M059J (cell line): ENCODE measurements at places on chromosomes 3 and 15. TPM values are rescaled to one million over a fixed set of nuclear protein-coding genes. Genes with fewer than 3 reads are reported as not detected.

Gene GAP43
- total RNA-seq, result 0.71 TPM in 1 of 2 replicates, not detected in the other

Gene EXOSC7
- total RNA-seq, result 43.4 and 45.1 TPM in 2 replicates

Gene ITIH1
- total RNA-seq, result not detected in 2 replicates

Gene CHRFAM7A
- total RNA-seq, result 1.1 and 2.4 TPM in 2 replicates

Gene WDR72
- total RNA-seq, result not detected in 2 replicates

Gene KNG1
- not detected in 2 replicates for total RNA-seq

Gene TGFBR2
- 21.2 and 27.1 TPM in 2 replicates for total RNA-seq

Gene KCNMB3
- total RNA-seq, result 0.52 and 1.1 TPM in 2 replicates

Gene CHRNA5
- 5.0 and 14.7 TPM in 2 replicates for total RNA-seq

Gene LIPH
- 1.4 and 1.9 TPM in 2 replicates for total RNA-seq

Gene ZNF620
- 3.2 and 4.4 TPM in 2 replicates for total RNA-seq

Gene CHRM5
- total RNA-seq, result not detected in 2 replicates

Gene LRCH3
- total RNA-seq, result 23.6 and 24.4 TPM in 2 replicates

Gene UNC13C
- 0.05 TPM in 1 of 2 replicates, not detected in the other for total RNA-seq

- DNase-seq, result peak; percentile 41
These were observed 674 bp downstream of the SERP1 start for GRCh38 chr3:150545419-150546225.

GRCh38 chr3:129985113-129985512, 10.6 kb downstream of the TRH start:
- no peak for DNase-seq

DNA sequence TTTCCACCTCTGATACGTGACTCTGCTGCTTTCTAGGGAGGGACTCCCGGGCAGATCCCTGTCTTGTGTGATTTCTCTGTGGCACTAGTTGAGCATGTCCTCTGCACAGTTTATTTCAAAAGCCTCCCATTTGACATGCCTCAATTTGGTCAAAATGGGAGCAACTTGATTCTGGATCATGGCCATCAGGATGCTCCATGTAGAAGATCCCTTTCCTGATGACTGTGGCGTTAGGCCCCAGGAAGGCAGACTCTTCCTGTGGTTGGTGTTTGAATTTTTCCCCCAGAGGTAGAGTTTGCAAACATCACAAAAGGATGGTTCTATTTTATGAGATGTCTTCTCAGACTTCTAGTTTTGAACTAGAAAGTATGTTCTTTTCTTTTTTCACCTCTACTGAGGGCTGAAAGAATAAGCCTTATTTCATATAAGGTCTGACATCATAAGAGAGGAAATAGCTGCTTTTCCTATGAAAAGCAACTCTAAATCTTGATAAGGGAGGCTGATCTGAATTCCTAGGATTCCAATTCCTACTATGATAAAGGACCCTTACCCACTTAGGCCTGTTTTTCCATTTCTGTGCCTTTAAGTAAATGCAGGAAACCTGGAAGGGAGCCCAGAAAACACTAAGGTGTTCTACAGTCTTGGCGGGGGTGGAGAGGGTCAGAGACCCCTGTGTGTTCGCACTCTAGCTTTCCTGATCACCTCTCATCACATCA, 243.8 kb upstream of the CHRM5 start:
- DNase-seq, result no peak

DNA sequence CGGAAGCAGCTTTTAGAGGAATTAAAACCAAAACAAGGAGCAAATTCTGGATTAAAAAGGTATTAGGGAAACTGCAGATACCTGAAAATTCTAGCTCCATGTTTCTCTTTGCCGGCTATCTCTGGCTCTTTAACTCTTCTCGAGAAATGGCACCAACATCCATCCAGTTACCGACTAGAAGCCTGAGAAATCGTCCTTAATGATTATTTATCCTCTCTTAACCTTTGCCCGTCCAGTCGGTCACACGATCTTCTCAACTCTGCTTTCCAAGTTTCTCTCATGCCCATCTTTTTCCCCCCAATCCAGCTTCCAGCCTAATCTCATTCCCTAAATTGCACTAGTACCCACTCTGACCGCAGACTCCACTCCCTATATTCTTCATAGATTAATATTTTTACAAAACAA, 596 bp upstream of the SGO1 start:
- DNase-seq, result no peak

- no peak for DNase-seq
These were observed 6.9 kb upstream of the TBC1D2B start for GRCh38 chr15:78084449-78084750.

DNA sequence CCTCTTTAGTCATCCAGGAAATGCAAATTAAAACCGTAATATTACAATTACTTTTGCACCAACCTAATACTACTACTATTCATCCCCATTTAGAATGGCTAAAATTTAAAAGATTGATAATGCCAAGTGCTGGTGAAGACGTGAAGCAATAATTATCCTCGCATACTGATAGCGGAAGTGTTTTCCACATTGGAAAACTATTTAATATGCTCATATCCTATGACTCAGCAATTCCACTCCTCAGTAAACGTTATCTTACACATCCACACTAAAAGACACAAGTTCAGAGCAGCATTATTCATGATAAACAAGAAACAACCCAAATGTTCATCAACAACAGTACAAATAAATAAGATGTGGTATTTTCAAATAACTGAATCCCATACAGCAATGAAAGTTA, 70.6 kb downstream of the VPS13C start:
- no peak for DNase-seq

GRCh38 chr3:39419742-39420315, 13.3 kb downstream of the RPSA start:
- no peak for DNase-seq

GRCh38 chr3:97990624-97991292, 18.5 kb upstream of the RIOX2 start:
- no peak for DNase-seq

DNA sequence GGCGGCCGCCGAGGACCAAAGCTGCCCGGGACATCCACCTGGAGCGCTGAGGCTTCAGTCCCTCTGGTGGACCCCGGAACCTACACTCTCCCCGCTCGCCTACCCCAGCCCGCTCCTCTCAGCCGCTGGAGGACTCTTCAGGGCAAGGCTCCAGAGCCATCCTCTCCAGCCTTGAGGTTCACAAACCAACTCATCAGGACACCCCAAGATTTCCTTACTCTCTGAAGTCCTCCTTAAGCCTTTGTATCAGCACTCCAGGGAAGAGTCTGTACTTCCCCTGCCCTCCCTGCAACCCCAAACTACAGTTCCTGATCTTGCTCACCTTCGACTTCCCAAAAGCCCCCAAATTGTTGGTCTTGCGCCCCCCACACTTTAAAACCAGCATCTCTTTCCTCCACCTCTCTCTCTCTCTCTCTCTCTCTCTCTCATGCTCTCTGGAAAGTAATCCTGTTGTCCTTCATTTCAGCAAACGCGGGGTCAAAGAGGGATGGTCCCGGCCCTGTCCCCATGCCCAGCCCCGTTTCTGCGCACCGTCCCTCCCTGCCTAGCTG, 438 bp downstream of the THBS1 start:
- DNase-seq, result no peak

DNA sequence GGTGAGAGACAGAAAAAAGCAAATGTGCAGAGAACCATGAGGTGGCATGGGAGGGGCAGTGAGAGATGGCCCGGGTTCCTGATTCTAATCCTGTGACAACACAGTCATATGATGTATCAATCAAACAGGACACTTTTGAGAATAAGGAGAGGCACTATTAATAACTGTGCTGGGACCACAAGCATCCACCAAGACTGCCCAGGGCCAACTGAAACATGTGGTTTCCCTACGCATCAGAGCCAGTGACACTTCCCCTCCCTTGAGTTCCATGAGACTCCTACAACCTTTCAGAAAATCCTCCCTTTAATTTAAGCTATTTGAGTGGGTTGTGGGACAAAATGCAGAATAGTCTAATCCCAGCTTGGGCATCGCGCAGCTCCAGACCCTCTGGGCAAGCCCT, 17.4 kb downstream of the SH3BP5 start:
- peak; percentile 66 for DNase-seq

GRCh38 chr15:72783004-72783639, 436 bp downstream of the ADPGK start:
- peak; percentile 46 for DNase-seq

DNA sequence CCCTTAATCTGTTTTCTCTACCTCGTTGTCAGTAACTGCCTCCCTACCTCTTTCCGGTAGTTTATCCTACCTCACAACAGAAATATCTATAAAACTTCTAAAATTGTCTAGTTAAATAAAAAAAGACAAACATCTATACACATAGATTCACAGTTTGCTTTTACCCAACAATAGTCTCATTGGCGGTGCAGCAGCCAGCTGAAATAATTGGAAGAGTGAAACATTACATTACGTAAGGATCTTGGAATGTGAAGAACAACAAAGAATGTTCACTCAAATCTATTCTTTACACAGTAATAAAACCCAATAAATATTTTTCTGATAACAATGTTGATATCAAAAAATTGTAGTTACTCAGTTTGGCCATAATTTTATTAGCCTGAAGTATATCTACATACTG, 115.5 kb upstream of the ARPP21 start:
- no peak for DNase-seq

GRCh38 chr3:197253238-197253947, 45.0 kb downstream of the DLG1 start:
- DNase-seq, result no peak

GRCh38 chr15:33430577-33430976, 119.8 kb downstream of the RYR3 start:
- DNase-seq, result no peak

- peak; percentile 4 for DNase-seq
These were observed 45.8 kb upstream of the FOXP1 start for GRCh38 chr3:71629289-71629688.

- DNase-seq, result no peak
These were observed 29.9 kb upstream of the LDHAL6B start for GRCh38 chr15:59176653-59177316.

- DNase-seq, result no peak
These were observed 38.8 kb upstream of the B3GNT5 start for GRCh38 chr3:183214277-183214612.

GRCh38 chr3:53042651-53043050, 3.2 kb downstream of the SFMBT1 start:
- no peak for DNase-seq

GRCh38 chr3:102038477-102039142, 189.3 kb downstream of the NFKBIZ start:
- no peak for DNase-seq

DNA sequence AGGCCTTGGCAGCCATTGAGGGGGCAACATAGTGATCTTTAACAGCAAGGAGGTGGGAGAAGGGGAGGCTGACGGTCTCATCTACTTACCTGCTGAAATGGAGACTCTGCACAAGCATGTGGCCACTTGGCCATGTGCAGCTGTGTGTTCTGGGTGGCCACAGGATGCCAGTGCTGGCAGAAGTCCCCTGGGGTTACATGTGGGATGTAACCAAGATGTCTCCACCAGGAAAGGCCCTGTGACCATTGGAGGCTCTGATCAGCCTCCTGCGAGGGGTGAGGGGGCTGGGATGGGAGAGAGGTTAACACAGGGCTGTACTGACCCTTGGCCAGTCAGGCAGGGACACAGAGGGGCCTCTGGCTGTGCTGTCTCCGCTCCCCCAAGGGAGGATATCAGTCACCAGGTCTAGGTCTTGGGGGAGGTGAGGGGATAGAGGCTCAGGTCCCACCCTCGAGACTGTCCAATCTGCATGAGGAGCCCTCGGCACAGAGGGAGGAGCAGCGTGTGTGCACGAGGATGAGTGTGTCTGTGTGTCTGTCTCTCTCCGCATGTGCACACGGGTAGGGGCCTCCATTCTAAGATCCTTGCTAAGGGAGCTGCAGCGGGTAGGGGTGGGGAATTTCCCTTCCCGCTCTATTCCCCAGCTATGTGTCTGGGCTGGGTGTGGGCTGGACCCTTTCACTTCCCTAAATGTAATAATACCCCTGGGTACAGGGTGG, 19.5 kb downstream of the PRKCD start:
- DNase-seq, result no peak

- DNase-seq, result no peak
These were observed 2.7 kb downstream of the SMAD6 start for GRCh38 chr15:66704803-66705153.

DNA sequence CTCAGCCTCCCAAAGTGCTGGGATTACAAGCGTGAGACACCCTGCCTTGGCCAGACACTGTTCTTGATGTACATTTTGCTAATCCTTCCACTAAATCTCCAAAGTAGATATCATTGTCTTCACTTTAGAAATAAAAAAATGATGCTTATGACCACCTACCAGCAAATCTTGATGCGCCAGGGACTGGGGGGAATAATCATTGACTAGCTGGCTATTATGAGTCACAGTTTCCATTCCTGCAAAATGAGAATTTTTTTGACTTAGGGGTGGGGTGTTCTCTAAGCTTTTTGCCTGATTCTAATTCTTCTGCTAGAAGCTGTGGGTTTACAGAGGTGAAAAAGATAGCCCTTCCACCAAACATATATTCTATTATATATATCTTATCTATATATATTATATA, 17.1 kb upstream of the RFC4 start:
- DNase-seq, result peak; percentile 47

GRCh38 chr3:145188079-145188770, 972.8 kb downstream of the PLOD2 start:
- DNase-seq, result no peak
